ENCODE measurements at places on chromosomes 2 and 18.

- DNase-seq: no peak
Observed at GRCh38 chr2:125405816-125406215, 1250.1 kb upstream of the GYPC start.

DNA sequence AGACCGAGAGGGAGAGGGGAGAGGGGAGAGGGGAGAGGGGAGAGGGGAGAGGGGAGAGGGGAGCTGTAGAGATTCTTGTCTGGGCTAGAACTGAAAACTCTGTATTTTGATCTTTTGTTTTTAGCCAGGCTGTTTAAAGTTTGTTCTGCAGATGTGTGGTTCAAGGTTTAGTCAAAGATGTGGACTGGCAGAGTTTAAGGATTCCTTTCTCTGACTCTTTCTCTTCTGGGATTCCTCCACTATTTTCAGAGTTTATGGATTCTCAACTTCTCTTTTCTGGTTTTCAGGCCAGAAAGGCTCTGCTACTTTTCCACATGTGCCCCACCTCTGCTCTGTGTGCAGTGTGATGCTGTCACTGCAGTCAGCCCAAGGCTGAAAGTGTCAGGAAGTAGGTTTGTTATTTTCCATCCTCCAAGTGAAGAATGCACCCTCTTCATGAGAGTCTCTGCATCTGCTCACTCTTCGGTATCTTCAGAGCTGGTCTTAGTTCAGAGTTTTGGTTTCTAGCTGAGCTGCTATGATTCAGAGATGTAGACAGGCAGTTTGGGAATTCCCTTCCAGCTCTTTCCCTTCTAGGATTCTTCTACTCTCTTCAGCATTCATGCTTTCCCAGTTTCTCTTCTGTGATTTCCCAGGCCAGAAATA lies 130.9 kb upstream of the SMAD7 start:
- DNase-seq: no peak

DNA sequence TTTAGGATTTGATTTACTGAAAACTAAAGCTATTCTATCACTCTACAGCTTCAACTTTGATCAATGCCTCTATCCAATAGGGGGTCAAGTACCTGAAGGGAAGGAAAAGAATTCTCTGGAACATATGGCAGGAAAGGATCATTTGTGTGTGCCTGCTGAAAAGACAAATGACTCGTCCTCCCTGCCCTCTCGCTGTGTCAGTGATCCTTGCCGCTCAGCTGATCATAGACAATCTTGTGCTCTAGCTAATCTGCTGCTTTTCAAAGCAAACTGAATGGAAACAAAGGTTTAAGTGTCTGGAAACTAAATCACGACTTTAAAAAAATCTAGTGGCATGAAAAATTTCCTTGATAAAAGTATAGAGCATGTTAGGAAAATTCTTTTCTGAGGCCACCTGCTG lies 75.6 kb upstream of the CPO start:
- DNase-seq: no peak

DNA sequence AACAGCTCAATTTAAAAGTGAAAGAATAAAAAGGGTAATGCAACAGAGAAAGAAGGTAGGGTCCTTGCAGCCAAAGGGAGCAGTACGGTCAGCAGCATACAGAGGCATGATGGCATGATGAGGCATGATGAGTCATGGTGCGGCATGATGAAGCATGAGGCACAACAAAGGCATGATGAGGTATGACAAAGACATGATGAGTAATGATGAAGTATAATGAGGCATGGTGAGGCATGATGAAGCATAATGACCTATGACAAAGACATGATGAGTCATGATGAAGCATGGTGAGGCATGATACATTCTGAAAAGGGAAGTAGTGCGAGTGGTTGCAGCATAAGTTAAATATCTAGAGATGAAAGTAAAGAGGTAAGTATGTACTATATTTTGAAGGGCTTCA lies 673.2 kb downstream of the TMEM182 start:
- no peak for DNase-seq

- no peak for DNase-seq
Observed at GRCh38 chr2:31051258-31052140, 86.7 kb downstream of the GALNT14 start.

GRCh38 chr2:221478485-221478863 lies 93.6 kb downstream of the EPHA4 start:
- no peak for DNase-seq

DNA sequence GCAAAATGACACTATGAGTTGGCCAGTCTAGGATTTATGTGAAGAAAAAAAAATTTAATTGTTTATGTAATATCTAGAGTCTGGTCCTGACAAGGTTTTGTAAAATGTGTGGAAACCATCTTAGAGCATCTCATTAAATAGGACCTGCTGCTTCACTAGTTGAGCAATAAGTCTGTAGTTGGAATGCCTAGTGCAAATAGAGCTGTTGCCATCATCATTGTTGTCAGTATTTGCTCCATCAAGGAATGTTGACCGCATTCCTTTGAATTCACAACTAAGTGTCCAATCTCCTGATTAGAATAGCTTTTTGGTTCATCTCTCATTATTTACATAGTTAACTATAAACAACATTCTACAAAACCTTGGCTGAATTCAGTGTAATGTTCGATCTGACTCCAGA lies 32.2 kb upstream of the RPE start:
- DNase-seq: no peak

DNA sequence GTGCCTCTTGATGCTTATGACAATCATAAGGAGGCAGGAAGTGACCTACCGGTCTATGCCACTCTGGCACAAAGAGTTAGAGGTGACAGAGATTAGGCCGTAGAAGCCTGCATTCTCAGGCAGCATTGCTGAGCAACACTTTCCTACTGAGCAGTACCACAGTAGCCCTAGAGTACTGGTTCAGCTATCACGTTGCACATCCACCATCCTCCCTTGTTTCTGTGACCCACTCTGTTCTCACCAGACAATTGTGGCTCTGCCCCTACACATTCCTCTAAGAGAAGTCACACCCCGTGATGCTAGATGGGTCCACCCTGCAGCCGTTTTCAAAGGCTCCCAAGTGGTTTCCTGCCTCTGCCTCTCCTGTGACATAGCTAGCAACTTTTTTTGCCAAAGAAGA lies 22.6 kb upstream of the SUCLG1 start:
- peak; percentile 11 for DNase-seq

DNA sequence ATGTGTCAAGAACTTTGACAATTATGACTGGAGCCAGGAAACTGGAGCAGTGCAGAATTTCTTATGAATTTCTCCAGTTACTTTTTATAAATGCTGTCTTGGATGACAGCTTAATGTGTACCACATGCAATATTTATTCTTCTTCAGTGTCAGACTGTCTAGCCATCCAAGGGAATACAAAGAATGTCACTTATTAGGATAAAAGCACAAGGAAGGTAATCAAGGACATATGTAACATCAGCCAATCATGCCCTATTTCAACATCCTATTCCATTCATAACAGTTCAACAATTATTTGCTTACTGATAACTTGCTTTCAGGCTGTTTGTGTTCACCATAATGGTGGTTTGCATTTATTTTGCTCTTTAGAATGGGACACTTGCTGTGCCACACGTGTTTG lies 139.8 kb downstream of the OLA1 start:
- no peak for DNase-seq

GRCh38 chr2:29123617-29124349 lies 8.6 kb downstream of the CLIP4 start:
- DNase-seq: no peak

DNA sequence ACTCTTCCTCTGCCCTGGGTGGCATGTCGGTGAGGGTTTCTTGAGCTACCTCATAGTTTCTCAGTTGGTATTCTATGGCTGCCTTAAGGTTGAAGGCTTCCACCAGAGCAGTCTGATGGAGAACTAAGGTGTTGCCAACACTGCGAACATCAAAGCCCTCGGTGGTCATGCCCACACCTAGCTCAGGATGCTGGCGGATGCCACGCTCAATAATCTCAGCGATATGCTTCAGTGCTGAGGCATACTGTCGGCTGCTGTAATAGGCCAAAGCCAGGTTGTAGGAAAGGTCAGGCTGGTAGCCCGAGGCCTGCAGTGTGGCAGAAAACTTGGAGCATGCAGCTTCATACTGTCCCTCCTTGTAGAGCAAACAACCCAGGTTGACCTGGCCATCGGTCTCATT lies 225.3 kb downstream of the AGPS start:
- DNase-seq: no peak

DNA sequence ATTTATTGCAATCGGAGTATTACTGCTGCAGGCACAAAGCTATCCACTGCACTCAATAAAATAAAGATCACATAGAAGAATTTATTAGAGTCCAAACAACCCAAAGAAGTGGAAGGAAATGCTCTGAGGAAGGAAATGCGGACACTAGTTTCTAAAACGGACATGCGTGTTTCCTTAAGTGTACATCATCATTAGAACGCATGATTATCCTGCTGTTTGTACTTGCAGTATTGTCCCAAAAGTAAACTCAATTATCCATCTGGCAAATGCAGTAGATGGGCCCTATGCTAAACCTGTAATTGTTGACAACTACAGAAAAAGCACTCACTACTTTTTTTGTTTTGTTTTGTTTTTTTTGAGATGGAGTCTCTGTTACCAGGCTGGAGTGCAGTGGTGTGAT lies 53.6 kb downstream of the PDK1 start:
- no peak for DNase-seq

- DNase-seq: no peak
Observed at GRCh38 chr2:95539836-95540235, 52.0 kb upstream of the TRIM43 start.

- DNase-seq: no peak
Observed at GRCh38 chr2:239008677-239009588, 161.0 kb downstream of the TWIST2 start.

- DNase-seq: no peak
Observed at GRCh38 chr2:213751446-213751845, 467.2 kb downstream of the SPAG16 start.

DNA sequence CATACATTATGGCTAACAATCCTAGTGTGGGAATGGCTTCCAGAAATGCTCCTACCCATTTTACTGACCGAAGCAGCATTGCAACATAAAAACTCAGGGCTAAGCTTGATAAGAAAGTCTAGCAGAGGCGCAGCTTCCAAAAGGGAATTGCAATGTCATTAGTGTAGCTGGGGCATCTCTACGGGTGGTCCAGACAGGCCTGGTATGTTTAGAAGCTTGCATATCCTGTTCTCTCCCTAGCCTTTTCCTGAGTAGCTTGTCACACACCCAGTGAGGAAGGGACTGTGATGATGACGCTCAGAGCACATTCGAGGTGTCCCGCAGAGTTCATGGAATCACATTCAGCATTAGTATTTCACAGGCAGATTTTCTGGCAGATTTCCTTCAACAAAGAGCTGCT lies 38.0 kb upstream of the COL5A2 start:
- no peak for DNase-seq

GRCh38 chr2:231715988-231716616 lies 7.8 kb downstream of the PTMA start:
- no peak for DNase-seq

GRCh38 chr2:14558335-14558919 lies 74.1 kb upstream of the LRATD1 start:
- no peak for DNase-seq

DNA sequence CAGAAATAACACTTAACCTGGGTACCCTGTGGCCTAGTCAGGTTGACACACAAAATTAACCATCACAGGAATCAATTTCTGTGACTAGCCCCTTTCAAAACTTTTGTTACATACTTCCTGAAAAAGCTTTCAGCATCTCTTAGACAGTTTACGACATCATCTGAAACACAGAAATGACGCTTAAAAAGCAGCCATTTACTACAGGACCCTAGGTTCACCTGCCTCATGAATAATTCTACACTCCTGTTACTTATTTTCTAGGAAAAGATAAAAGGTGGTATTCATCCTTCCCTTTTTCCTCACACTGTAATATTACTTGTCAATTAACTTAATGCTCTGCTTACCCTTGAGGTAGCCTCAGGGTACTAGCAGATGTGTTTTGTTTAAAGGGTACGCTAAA lies 388.4 kb downstream of the IRS1 start:
- DNase-seq: no peak

Data from activated gamma-delta T cell treated with Interleukin-2 at 50 U/mL for 16 hours (primary cell).